ENCODE measurements at places on chromosomes 11 and 22. TPM values are rescaled to one million over a fixed set of nuclear protein-coding genes. Genes with fewer than 3 reads are reported as not detected.

GRCh38 chr11:17649696-17650095 is 69.7 kb upstream of the MYOD1 start:
- no peak overlapping the region for H3K27ac ChIP-seq
- no peak overlapping the region for H3K4me3 ChIP-seq
- H3K36me3 ChIP-seq: no peaks in the 10 kb centered on the region
- DNase-seq: no peak
- peaks cover 7% of the 10 kb centered on the region for H3K4me1 ChIP-seq

DNA sequence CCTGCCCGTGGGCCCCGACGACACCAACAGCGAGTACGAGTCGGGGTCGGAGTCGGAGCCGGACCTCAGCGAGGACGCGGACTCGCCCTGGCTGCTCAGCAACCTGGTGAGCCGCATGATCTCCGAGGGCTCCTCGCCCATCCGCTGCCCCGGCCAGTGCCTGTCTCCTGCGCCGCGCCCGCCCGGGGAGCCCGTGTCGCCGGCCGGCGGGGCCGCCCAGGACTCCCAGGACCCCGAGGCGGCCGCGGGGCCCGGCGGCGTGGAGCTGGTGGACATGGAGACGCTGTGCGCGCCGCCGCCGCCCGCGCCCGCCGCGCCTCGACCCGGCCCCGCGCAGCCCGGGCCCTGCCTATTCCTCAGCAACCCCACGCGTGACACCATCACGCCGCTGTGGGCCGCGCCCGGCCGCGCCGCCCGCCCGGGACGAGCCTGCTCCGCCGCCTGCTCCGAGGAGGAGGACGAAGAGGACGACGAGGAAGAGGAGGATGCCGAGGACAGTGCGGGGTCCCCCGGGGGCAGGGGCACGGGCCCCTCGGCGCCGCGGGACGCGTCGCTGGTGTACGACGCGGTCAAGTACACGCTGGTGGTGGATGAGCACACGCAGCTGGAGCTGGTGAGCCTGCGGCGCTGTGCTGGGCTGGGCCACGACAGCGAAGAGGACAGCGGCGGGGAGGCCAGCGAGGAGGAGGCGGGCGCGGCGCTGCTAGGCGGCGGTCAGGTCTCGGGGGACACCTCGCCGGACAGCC is 3.8 kb downstream of the MAPK8IP2 start:
- H3K27ac ChIP-seq: no peak overlapping the region
- H3K27me3 ChIP-seq: peaks cover 4% of the 10 kb centered on the region
- no peak overlapping the region for H3K4me3 ChIP-seq

Gene TSPAN32
- total RNA-seq: not detected

GRCh38 chr11:119316016-119316728 is 758 bp downstream of the MCAM start:
- peaks cover 19% of the 10 kb centered on the region for H3K36me3 ChIP-seq
- peaks cover 15% of the 10 kb centered on the region for H3K4me1 ChIP-seq
- H3K4me3 ChIP-seq: peak overlapping the region; percentile 77
- H3K27me3 ChIP-seq: peaks cover 9% of the 10 kb centered on the region
- H3K27ac ChIP-seq: no peak overlapping the region

DNA sequence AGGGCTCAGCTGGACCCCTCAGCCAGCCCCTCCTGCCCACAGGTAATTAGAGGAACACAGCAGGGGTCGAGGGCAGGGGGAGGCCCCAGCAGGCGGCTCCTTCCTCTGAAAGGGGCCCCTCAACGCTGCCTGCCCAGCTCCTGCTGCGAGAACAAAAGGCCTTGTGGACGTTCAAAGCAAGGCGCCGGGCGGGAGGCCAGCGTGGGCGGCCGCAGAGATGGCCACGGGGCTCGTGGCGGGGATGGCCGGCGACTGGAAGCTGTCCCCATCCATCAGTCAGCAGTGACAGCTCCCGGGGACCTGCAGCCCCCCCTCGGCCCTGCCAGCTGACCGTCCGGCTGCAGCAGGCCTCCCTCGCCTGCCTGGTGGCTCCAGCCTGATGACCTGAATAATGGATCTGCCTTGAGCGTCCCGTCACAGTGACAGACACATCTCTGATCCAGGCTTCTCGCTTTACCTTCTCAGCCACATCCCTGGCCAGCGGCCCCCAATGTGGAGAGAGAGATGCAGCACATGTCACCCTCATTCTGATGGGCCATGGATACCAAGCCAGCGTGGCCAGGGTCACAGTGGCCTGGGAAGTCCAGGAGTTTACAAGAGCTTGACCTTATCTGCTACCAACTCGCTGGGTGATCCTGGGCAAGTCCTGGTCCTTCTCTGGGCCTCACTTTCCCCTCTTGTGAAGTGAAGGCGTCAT is 159.3 kb downstream of the MN1 start:
- H3K27me3 ChIP-seq: no peaks in the 10 kb centered on the region
- H3K27ac ChIP-seq: no peak overlapping the region
- DNase-seq: no peak
- peaks cover 5% of the 10 kb centered on the region for H3K4me1 ChIP-seq
- H3K36me3 ChIP-seq: no peaks in the 10 kb centered on the region
- no peak overlapping the region for H3K4me3 ChIP-seq

- no peaks in the 10 kb centered on the region for H3K36me3 ChIP-seq
- H3K4me1 ChIP-seq: no peaks in the 10 kb centered on the region
- DNase-seq: no peak
- H3K27me3 ChIP-seq: no peaks in the 10 kb centered on the region
- no peak overlapping the region for H3K4me3 ChIP-seq
- no peak overlapping the region for H3K27ac ChIP-seq
Measured at GRCh38 chr11:117917591-117918151, 11.5 kb downstream of the TMPRSS13 start.

Gene HTR3A
- total RNA-seq: 4.1 TPM

Gene FGF4
- 0.59 TPM for total RNA-seq

Gene KBTBD4
- total RNA-seq: 15.9 TPM

DNA sequence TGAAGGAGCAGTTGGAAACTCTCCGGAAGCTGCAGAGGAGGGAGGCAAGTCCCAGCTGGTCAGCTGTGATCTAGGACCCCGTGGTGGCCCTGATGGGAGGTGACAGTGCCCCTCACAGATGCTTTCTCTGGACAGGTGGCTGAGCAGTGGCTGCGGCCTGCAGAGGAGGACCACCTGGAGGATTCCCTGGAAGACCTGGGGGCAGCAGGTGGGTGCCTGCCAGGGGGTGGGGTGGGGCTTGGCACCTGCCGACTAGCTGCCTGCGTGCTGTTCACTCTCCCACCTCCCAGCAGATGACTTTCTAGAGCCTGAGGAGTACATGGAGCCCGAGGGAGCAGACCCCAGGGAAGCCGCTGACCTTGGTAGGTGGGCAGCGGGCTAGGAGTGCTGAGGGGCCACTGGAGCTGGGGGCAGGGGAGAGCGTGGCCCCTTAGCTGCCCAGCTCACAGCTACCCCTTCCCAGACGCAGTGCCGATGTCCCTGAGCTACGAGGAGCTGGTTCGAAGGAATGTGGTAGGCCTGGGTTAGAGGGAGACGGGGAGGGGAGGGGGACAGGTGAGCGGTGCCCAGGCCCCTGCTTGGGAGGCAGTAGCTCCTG is 3.1 kb downstream of the SCO2 start:
- H3K36me3 ChIP-seq: peaks cover 50% of the 10 kb centered on the region
- H3K27ac ChIP-seq: no peak overlapping the region
- peaks cover 3% of the 10 kb centered on the region for H3K4me1 ChIP-seq
- H3K27me3 ChIP-seq: no peaks in the 10 kb centered on the region
- DNase-seq: no peak

GRCh38 chr11:7563281-7563680 is 49.5 kb downstream of the PPFIBP2 start:
- no peak overlapping the region for H3K4me3 ChIP-seq
- DNase-seq: peak; percentile 8
- no peak overlapping the region for H3K27ac ChIP-seq
- peaks cover 7% of the 10 kb centered on the region for H3K36me3 ChIP-seq

Gene HDAC10
- 45.0 TPM for total RNA-seq

- no peak for DNase-seq
- H3K4me1 ChIP-seq: no peaks in the 10 kb centered on the region
- H3K27ac ChIP-seq: no peak overlapping the region
- peaks cover 17% of the 10 kb centered on the region for H3K36me3 ChIP-seq
- H3K4me3 ChIP-seq: no peak overlapping the region
- H3K27me3 ChIP-seq: no peaks in the 10 kb centered on the region
Measured at GRCh38 chr11:63906585-63906984, 10.4 kb downstream of the RCOR2 start.

All from H9 (cell line).